ENCODE measurements at places on chromosomes 1 and 21.

GRCh38 chr1:3002349-3003038 lies 18.8 kb upstream of the ACTRT2 start:
- no peak for DNase-seq

DNA sequence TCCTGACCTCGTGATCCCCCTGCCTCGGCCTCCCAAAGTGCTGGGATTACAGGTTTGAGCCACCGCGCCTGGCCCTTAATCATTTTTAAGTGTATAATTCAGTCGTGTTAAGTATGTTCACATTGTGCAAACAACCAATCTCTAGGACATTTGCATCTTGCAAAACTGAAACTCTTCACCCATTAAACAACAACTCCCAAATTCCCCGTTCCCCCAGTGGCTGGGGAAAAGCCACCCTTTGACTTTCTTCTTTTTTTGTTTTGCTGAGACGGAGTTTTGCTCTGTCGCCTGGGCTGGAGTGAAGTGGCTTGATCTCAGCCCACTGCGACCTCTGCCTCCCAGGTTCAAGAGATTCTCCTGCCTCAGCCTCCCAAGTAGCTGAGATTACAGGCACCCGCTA lies 6.5 kb upstream of the THEMIS2 start:
- no peak for DNase-seq

DNA sequence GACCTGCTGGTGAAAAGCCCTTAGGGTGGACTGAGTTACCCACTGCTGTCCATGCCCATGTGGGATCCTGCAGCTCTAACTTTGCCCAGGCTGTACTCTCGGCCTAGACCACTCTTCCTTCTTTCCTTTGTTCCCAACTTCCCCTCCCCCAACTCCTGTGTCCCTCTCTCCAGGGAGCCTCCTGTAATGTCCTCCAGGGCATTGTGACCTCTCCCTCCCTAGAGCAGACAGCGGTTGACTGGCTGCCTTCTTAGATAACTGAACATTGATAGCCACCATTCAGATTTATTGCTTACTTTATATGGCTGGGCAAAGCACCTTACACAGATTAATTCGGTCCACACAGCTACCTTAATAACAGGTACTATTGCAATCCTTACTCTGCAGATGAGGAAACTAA lies 5.0 kb downstream of the RUNX1 start:
- no peak for DNase-seq

GRCh38 chr1:219798283-219799030 lies 129.9 kb downstream of the SLC30A10 start:
- no peak for DNase-seq

DNA sequence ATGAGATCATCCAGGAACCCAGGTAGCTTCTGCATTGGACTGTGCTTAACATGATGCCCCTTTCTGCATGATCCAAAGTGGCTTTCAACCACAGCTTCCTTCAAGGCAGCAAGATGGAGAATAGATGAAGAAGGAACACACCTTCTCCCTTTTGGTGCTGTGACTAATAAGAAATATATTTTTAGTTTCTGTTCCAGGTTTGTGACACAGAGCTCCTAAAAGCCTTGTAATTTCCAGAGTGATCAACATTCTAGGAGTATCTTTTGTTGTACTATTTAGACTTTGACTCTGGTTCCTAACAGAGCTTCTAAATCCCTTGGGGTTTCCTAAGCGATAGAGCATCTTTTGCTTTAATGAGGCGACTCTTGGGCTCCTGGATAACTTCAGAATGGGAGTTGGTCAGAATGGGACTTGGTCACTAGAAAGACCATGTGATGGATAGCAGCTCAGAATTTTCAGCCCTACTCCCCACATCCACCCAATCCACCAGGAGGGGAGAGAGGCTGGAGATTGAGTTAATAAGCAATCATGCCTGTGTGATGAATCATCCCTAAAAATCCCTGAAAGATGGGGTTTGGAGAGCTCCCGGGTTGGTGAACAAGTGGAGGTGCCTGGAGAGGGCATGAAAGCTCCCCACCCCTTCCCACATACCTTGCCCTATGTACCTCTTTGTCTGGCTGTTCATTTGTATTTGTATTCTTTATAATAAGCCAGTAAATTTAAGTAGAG lies 134.8 kb downstream of the FGGY start:
- DNase-seq, result no peak
